Karpas-422 (cell line): ENCODE measurements at places on chromosomes 5 and 9. TPM values are rescaled to one million over a fixed set of nuclear protein-coding genes. Genes with fewer than 3 reads are reported as not detected.

- H3K4me1 ChIP-seq: peaks cover 8% of the 10 kb centered on the region; the same call in 1 of the 2 replicates
- no peaks in the 10 kb centered on the region for H3K27me3 ChIP-seq
- no peak for DNase-seq
- H3K4me3 ChIP-seq: no peak overlapping the region
These were observed 12.3 kb upstream of the URM1 start for GRCh38 chr9:128358861-128359260.

DNA sequence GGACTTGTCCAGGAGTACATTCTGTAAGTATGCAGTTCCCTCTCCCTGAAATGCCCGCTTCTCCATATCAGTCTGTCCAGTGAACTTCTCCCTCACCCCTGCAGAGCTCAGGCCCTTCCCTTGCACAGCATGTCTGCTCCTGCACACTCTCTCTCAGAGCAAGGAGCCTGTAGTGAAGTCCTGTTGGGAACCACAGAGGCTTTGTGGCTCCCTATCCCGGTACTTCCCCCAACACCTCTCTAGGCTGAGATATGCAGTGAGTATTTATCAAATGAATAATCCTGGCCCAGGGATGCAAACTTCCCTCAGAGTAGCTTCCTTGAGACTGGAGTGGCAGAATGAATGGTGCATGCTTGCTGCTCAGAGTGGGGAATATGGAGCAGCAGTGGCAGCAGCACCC is 48.8 kb downstream of the POC5 start:
- H3K4me3 ChIP-seq: no peak overlapping the region
- no peak overlapping the region for H3K27ac ChIP-seq
- peaks cover 5% of the 10 kb centered on the region; the same call in 1 of the 2 replicates for H3K36me3 ChIP-seq
- no peak for DNase-seq
- H3K4me1 ChIP-seq: peaks cover 15% of the 10 kb centered on the region

IER5L gene
- total RNA-seq: 0.48 and 2.3 TPM in 2 replicates

SPINK7 gene
- total RNA-seq: not detected in 2 replicates

ZBTB6 gene
- total RNA-seq: 10.8 and 26.5 TPM in 2 replicates

ZFR gene
- 59.7 and 87.7 TPM in 2 replicates for total RNA-seq
